SHP77 (cell line): ENCODE measurements at places on chromosomes 1 and 21.

GRCh38 chr1:221045842-221046831, 166.9 kb downstream of the HLX start:
- DNase-seq, result no peak

DNA sequence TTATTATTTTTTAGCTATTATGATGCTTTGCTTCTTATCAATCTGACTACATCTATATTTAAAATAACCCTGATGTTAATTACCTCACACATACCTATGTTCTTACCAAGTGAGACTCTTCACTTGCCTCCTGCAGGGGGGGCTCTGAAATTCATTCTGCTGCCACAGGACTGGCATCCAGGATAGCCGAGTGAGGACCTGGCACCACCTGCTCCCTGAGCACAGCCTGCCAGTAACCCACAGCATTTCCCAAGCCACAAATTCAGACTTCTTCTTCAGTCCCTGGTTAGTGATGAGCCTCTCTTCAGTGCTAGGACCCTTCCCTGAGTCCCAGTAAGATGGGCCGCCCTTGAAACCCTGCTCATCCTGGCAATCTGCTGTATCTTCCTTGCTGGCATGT, 296.5 kb upstream of the PLXNA2 start:
- DNase-seq, result no peak

GRCh38 chr1:198088360-198089071, 68.3 kb upstream of the NEK7 start:
- DNase-seq, result no peak

GRCh38 chr1:26046246-26047095, 553 bp upstream of the SLC30A2 start:
- DNase-seq, result no peak

- DNase-seq, result no peak
These were observed 177.2 kb downstream of the PHTF1 start for GRCh38 chr1:113582084-113582483.

DNA sequence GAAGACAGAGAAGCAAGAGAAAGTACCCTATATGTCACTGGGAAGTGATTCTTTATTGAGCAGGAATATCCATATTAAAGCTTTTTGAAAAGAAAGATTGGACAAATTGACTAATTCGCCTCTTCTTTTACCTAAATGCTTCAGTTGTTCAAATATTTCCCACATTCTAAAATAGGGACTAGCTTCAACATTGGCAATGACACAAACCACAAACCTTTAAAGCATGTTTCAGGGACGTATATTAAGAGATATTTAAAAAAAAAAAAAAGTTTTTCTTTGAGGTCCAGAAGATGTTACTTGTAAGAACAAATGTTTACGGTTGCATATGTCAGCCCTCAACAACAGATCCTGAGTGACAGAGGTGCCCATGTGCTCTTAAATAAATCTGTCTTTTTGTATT, 235.0 kb upstream of the NFIA start:
- DNase-seq, result no peak

- peak; percentile 35 for DNase-seq
These were observed 482 bp downstream of the GRIK1 start for GRCh38 chr21:29939104-29939923.

GRCh38 chr1:116494353-116494692, 76.5 kb downstream of the CD58 start:
- DNase-seq, result no peak

DNA sequence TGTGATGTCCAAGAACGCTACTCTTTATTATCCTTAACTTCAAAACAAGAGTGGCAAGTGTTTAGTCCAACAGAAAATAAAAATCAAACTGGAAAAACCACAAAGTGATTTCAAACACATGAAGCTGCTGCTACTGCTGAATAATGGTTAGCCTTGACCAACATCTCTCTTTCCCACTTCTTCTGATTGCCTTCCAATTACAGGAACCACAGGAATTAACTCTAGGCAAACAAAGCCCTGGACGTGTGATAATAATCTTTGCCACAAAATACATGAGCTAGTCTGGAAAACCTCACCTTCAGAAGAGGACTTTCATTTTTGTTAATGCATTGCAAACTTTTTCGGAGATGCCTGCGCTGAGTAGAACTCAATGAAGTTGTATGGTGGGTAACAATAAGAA, 48.6 kb upstream of the COL11A1 start:
- no peak for DNase-seq

DNA sequence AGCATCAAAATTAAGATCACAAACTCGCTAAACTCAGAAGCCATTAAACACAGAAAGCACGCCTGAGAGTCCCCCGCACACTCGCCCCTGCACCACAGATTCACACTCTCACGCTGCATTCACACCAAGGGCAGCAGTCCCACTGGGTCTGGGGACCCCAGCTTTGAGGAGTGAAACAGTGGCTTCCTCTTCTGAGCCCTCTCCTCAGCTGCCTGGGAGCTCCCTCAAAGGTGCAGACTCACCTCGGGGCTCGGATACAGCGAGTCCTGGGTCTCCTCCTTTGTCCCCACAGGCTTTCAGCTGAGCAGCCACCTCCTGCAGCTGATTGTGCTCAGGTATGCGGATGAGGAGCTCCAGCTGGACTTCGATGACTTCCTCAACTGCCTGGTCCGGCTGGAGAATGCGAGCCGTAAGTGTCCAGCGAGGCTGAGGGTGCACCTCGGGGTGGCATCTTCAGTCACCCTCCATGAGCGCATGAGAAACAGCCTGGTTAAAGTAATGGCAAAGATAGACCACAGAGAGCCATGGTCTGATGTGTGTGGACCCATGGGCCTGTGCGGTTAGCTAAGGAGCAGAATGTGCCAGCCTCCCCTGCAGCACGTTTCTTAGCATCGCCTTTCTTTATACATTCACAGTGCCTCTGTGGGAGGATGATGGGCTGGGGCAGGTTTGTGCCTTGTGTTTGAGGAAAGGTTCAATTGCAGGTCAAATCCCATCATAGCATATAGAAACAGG, 47.9 kb downstream of the CAPN9 start:
- no peak for DNase-seq

- DNase-seq, result no peak
These were observed 2.9 kb upstream of the ZNF496 start for GRCh38 chr1:247334378-247335133.

DNA sequence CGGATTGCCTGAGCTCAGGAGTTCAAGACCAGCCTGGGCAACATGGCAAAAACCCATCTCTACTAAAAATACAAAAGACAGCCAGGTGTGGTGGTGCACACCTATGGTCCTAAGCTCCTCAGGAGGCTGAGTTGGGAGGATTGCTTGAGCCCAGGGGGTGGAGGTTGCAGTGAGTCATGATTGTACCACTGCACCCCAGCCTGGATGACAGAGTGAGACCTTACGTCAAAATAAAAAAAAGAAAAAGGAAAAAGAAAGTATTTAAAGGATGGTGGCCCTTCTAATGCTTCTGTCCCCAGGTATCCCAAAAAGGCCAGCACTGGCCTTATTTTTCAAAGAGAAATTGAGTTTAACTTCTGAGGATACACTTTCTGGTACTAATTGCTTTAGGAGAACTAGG, 1.7 kb downstream of the IKBKE start:
- DNase-seq, result no peak

GRCh38 chr1:41239988-41240610, 2.0 kb downstream of the SCMH1 start:
- no peak for DNase-seq

GRCh38 chr1:115191691-115192090, 102.4 kb upstream of the TSPAN2 start:
- DNase-seq, result no peak

DNA sequence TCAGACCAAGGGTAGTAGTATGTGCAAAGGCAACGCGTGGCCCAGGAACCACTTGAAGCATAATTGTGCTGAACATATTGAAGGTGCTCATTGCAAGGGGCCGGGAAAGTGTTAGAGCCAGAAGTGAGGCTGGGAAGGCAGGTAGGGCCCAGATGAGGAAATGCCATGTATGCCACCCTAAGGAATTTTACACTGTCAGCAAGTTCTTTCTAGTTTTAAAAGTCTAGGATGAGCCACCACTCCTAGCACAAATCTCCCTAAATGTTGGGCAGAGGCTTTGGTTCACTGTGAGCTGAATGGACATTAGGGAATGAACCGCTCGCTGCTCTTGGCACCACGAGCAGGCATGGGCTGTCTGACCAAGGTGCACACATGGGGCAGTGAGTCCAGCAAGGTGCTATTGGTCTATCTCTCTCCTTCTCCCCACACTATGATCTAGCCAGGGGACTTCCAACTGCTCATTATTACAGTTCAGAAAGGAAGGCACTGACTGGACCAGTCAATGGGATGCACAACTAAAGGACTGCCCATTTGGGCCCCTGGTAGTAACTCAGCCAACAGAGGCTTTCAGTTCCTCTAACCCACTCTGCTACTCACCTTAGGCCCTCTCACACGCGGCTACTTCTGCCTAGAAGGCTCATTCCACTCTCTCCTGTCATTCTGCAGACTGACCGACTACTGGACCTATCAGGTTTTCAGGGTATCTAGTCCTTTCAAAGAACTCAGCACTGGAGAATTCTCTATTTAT, 2.0 kb downstream of the KANK4 start:
- no peak for DNase-seq

DNA sequence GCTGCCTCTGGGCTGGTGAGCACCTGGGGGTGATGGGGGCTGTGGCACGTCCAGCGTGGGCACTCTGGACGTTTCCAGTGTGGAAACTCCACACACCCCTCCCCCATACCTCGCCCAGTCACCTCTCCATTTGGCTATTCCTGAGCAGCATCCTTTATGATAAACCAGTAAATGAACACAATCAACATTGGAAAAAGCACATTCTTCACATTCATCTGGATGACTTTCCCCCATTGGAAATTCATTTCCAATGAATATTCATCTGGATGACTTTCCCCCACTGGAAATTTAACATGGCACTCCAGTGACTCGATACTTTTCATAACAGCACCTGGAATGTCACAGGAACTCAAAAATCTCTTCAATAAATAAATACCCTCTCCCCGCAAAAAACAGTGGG, 104.8 kb upstream of the KRTAP19-8 start:
- DNase-seq, result no peak

GRCh38 chr1:243963571-243963970, 87.5 kb upstream of the ZBTB18 start:
- no peak for DNase-seq

DNA sequence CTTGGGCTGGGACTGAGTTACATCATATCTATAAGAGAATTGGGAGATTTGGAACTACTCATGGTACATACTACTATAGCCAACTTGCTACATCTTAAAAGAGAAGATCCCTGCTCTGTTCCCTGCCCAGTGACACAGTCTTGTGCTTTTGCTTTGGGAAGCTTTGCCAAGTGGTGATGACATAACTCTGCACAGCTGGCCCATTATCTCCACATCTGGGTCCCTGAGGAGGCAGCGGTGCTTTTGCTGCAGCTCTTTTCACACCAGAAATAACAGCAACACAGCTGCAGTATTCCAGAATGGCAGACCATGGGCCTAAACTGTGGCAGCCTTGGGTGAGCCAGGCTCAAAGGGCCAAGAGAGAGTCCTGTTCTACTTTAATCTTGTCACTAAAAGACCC, 296.0 kb downstream of the HHAT start:
- no peak for DNase-seq

- DNase-seq, result no peak
These were observed 32.7 kb upstream of the ANGPTL7 start for GRCh38 chr1:11156441-11156840.

DNA sequence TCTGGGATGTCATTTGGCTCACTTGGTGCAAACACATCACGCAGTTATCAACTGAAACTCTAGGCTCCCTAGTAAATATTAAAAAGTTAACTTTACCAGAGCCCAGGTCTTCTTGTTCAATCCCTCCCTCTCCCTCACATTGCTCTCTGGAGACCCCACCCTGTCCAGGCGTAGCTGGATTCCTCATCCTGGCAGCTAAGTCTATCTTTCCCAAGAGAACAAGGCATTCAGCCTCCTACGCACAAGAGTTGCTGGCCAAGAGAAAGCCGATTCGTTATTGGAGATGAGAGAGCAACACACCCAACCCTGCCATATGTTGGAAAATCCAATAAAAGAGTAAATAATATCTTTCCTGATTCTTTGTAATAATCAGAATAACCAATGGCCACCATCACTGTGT, 117.9 kb downstream of the SLC30A10 start:
- DNase-seq, result no peak

DNA sequence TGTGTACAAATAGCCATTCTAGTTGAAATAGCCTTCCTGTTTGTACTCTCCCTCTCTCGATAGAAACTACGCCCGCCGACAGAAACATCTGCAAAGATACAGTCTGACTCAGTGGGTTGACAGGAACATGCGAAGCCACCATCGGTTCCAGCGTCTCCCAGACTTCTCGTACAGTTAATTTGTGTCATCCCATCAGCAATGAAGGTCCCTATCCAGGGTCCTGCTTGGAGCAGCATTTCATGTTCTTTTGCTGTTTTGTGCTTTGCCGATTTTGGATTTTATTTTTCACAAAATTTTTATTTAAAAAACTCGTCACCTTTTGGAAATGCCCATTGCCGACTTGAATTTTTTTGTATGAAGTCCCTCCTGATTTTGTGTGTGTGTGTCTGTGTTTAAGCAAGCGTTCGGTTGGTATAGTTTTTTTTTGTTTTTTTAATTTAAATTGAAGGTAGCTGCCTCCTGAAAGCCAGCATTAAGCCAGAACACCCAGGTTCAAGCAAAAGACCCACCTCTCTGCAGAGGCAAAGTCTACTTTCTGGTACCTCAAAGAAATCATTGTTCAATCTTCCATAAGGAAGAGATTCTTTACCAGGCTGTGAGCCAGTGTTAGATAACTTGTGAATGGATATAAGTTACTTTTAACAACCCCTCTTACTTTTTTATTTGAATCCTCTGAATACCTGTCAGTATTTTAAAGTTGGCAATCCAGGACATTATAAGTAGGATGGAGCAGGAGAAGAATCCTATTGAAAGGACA, 14.7 kb downstream of the FNDC5 start:
- no peak for DNase-seq
